GM23338 (cell line): ENCODE measurements at places on chromosomes 4 and X. TPM values are rescaled to one million over a fixed set of nuclear protein-coding genes. Genes with fewer than 3 reads are reported as not detected.

ITIH6 gene
- total RNA-seq, result not detected in 2 replicates

SLC7A11 gene
- 32.2 and 33.9 TPM in 2 replicates for total RNA-seq

RAB33B gene
- total RNA-seq, result 17.5 and 19.1 TPM in 2 replicates

MBNL3 gene
- total RNA-seq, result 2.4 and 3.0 TPM in 2 replicates

RAB40AL gene
- total RNA-seq, result 0.83 and 1.6 TPM in 2 replicates

IL21 gene
- not detected in 2 replicates for total RNA-seq

OPN1LW gene
- total RNA-seq, result not detected in 2 replicates

NAP1L2 gene
- total RNA-seq, result 16.2 and 24.0 TPM in 2 replicates

MAGEB1 gene
- total RNA-seq, result not detected in 2 replicates
